ENCODE measurements at places on chromosomes 3 and 15.

DNA sequence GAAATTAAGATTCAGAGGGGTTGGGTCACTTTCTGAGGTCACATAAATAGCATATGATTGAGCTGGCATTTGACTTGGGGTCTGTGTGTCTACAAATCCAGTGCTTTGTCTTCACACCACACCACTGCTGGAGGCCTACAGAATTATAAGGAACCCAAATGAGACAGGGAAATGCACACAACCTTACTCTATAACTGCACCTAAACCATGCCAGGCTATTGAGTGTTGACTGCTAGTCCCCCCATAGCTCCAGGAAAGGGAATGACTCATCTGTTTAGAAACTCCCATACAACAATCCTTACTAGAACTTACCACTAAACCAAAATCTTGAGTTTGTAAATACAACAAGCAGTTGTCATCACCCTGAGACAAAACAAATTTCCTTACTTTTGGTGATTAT is 16.9 kb upstream of the TSC22D2 start:
- no peak for DNase-seq

DNA sequence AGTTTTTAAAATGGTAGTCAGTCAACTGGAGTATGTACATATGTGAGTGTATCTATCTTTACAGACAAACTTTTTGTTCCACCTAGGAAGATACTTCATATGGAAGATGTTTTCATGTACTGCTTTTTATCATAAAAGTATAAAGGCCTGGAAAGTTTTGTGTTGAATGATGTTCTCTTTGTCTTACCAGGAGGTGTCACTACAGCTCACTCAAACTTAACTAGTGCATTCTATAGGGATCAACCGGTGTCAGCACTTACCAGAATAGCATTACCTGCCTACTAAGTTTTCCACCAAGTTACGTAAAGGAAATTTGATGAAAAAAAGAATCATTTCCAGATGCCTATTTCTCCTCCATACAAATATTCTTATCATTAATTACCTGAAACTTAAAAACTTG is 522.6 kb upstream of the SEMA6D start:
- DNase-seq: no peak

DNA sequence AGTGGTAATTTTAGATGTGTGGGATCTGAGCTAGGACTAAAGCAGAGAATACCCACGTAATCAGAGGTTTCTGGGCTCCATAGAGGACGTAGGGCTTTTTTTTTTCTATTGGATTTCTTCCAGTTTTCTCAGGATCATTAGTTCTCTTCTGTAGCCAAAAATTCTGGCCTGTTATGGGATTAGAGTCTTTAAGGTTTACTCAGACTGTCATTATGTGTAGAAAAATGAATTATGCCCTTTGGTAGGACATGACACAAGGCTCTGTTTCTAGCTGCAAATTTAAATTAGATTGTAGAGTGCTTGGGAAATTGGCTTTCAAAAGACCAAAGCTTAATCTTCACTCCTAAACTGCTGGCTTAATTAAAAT is 1.9 kb downstream of the SETD5 start:
- DNase-seq: no peak

- no peak for DNase-seq
These were observed 14.8 kb upstream of the ARNT2 start for GRCh38 chr15:80389370-80389769.

DNA sequence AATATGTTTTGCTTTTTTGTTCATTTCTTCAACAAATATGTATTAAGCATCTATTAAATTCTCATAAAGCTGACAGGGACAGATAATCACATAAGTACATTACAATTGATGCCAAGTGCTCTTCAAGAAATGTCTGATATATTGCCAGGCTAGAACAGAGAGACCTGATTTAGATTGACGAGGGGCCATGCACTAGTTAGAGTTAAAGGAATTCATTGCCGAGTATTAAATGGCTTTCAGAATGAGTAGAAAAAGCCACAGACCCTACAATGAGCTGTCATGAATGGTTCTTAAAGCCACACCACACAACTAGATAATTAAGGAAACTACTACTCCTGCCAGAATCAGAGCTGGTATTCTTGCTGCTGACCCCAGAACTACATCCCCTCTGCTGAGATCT is 250.2 kb upstream of the MME start:
- DNase-seq: no peak
